CMK (cell line): ENCODE measurements at places on chromosomes 2 and 18.

GRCh38 chr2:23497063-23497462 lies 112.1 kb downstream of the KLHL29 start:
- DNase-seq = no peak

DNA sequence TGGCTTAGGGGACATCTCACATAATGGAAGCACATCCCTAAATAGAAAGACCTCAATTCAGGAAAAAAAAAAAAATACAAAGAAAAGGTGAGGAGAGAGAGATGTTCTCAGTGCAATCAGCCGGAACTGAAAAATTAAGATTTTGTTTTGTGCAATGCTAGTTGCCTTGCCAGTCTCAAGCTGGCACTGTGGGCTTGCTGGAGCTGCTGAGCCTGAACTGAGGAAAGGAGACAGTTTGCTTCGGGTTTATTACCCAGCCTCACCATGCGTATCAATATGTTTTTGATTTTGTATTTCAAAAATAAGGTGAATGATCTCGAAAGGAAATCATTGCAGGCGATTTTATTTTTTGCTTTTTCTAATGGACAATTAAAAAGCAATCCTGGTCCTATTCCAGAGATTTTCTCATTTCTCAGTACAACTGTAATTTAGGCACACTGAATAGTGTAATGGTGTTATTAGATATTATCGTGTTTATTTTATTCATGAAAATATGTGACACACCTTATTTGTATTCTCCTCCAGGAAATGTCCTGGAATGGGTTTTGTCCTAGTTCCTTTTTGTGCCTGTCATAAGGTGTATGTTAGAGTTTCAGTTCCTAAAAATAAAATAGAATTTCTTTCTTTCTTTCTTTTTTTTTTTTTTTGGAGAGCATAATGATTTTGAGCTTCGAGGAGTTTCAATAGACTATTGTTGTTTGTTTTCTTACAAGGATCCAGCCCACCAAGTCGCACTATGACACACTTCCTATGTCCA lies 72.8 kb upstream of the ZEB2 start:
- no peak for DNase-seq

DNA sequence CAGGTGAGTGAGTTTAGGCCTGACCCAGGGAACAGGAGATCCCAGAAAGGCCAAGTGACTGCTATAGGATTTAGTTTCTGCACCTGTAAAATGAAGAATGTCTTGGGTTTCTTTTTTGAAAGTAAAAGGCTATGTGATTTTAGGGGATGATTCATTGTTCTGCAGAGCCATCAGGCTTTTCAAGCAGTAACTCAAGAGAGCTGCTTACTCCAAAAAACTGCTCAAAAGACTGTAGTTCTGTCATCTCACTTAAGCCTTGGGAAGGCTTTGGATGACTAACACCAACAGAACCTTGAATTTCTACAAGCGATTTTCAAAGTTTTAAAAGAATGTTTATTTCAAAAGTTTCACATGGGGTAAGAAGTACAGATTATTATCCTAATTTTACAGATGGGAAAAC lies 165.1 kb downstream of the HAUS1 start:
- DNase-seq = no peak

DNA sequence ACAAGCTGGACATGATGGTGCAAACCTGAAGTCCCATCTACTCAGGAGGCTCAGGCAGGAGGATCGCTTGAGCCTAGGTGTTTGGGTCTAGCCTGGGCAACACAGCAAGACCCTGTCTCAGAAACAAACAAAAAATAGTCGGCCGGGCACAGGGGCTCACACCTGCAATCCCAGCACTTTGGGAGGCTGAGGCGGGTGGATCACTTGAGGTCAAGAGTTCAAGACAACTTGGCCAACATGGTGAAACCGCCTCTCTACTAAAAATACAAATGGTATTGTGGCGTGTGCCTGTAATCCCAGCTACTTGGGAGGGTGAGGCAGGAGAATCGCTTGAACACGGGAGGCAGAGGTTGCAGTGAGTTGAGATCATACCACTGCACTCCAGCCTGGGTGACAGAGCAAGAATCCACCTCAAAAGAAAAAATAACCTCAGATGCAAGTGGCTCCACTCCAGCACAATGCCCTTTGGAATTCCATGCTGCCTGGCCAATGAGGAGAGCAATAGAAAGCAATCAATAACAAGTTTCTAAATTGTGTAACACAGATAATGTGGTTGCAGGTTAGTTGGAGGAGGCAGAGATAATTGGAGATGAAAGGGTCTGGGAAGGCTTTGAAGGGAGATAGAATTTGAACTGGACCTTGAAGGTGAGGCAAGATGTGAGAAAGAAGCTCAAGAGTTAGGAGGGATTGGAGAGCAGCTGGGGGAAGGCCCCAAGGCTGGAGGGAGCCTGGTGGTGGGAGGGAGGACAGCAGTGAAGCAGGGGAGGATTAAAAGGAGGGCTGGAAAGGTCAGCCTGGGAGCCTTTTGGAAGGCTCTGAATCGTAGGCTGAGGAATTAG lies 6.0 kb downstream of the TTC31 start:
- no peak for DNase-seq

DNA sequence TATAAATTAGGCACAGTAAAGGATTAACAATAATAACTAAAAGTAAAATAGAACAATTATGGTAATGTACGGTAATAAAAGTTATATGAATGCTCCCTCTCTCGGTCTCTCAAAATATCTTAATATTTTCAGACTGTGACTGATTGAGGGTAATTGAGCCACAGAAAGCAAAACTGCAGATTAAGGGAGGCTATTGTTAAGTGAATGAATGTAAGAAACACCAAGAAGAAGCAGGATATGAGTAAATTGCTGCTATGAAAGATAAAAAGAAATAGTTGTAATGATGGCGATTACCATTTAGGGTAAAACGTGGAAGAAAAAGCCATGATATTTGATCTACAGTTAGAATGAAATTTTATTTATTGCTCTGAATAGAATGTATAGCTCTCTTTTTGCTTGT lies 24.1 kb downstream of the GULP1 start:
- DNase-seq = no peak

- no peak for DNase-seq
Observed at GRCh38 chr18:76264876-76265250, 230.2 kb downstream of the ZNF516 start.

DNA sequence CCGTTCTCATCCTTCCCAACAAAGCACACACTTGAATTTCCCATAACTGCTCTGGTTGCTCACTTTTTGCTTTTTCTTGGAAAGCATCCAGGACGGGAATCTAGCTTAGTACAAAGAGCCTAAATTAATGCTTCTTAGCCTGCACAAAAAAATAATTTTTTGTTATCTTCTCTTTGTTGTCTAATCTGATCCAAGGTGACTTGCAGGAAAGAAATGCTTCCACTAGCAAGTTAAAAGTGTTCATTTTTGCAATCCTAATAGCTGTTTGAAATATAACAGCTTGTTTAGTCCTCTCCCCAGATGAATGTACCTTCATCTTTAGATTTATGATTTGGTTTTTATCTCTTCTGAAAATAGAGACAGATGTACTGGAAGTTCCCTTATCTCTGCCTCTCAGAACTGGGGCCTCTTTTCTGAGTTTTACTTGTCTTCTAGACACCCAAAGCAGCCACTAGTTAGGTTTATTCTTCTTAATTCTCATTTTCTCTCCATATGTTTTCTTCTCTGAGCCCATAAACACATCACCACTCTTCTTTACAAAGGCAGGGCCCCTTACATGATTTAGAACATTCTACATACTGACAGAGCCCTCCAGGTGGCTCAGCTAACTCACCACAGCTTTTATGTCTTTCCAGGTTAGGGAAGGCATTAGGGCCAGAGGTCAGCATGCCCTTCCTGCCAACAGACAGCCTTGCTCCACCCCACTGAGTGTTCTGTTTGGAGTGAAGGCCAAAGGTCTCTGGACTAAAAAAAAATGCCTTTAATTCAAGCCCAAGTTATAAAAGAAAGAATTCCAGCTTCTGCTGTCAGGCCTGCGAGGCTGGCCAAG lies 74.7 kb upstream of the MAP4K3 start:
- no peak for DNase-seq

DNA sequence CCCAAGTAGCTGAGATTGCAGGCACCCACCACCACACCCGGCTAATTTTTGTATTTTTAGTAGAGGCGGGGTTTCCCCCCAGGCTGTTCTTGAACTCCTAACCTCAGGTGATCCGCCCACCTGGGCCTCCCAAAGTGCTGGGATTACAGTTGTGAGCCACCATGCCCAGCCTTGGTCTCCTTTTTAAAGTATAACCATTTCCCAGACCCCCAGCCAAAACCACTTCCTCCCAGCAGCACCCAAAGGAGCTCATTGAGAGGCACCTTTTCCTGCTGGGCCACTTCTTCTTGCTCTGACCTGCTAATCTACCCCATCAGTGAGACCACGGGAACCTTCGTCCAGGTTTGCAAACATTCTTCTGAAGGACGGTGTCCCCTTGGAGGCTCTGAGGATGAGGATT lies 69.9 kb downstream of the INPP5D start:
- DNase-seq = no peak

DNA sequence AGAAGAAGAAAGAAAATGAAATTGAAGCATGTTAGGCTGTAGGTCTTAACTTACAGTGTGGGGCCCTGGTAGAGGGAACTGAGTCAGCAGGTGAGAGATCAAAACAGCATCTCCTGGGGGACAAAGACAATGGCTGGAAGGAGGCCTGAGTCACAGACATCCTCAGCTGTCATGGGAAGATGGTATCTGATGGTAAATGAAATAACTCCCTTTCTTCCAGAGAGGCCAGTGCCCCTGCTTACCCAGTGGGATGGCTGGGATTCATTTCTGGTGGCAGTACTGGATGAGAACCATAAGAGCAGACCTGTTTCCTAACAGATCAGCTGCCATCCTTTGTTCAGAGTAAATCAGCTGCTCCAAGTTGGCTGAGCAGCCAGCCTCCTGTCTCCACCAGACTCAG lies 251.3 kb upstream of the EPAS1 start:
- DNase-seq = no peak

DNA sequence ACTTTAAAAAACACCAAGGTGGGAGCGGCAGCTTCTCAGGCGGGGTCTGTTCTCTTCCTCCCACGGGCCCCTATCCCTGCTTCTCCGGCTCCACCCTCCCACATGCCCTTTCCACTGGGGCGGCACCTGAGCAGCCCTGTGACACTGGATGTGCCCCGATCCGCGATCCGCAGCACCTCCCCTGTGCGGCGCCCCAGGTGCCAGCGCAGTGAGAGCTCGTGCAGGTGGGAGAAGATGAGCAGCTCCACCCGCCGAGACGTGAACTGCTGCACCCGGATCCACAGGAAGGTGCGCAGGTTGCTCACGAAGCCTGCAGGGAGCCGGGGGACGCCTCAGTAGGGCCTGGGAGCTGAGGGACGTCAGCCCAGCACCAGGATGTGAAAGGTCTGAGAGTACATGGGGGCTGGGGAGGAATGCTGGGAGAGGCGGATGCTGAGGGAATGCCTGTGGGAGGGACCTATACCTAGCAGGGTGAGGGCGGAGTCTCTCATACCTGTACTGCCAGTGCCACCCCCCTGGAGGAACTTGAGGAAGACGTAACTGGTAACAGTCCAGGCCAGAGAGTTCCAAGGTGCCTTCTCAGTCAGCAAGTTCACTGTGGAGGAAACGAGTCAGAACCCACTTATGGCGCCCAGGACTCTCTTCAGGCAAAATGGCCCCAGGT lies 2.8 kb downstream of the ABCB6 start:
- no peak for DNase-seq

- no peak for DNase-seq
Observed at GRCh38 chr2:77087987-77088414, 434.2 kb downstream of the LRRTM4 start.

DNA sequence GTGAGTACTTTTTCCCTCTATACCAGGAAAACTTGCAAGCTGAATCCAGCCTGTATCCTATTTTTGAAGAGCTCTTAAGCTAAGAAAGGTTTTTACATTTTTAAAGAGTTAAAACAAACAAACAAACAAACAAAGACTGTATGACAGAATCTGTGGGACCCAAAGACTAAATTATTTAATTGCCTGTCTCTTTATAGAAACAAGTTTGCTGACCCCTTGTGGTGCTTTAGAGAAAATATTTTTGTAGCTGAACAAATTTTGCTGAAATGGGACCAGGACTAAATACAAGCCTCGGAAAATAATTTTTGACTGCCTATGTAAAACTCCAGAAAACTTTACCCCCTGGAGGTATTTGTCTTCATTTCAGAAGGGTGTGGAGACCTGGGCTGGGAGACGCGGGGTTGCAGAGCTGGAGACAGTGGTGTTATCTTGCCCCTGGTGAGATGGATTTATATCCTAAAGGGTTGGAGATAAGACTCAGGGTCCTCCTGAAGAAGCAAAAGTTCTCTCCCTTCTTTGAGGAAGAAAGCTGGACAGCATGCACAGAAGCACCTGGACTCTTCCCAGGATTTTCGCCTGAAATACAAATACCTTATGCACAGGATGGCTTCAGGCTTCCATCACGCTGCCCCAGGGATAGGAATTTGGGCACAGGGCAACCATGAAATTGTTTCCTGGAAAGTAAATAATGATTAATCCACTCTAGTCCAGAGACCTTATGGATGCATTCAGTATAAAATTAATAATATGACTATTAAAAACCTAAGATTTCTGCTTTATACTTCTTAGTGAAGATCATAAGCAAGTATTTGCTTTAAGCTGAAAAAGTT lies 54.3 kb downstream of the TMX3 start:
- DNase-seq = no peak

DNA sequence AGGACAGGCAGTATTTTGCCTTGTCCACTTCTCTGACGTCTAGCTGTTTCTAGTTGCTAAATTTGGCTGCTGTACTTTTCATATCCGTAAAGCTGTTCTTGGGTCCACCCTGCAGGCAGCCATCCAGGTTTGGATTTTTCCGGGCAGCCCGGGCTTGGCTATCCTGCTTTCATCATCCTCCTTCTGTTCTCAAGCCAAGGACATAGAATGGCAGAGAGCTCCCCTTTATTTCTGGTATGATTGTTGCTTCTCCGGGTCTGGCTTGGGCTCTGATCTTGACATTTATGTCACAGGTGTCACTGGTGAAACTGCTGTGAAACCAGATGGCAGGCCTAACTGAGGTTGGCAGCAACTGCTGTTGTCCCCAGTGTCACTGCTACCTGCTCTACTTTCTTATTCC lies 35.5 kb downstream of the SCN2A start:
- no peak for DNase-seq

GRCh38 chr2:33670392-33670937 lies 71.4 kb upstream of the FAM98A start:
- no peak for DNase-seq

DNA sequence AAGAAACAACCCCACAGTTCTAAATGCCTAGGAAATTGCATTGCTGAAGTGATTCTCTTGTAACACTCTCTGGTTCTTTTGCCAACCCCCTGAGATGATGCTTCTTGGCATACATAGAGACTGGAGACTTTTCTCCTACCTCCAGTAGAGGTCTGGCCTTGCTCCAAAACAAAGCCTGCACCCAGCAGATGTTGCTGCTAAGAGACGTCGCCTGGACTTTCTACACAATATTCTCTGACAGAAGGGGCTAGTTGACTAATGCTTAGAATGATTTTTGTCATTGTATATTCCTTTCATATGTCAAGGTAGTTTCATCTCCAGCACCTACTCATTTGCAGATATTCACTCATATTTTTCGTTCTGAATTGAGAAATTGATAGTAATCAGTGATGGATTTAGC lies 24.6 kb downstream of the SOWAHC start:
- DNase-seq = no peak

DNA sequence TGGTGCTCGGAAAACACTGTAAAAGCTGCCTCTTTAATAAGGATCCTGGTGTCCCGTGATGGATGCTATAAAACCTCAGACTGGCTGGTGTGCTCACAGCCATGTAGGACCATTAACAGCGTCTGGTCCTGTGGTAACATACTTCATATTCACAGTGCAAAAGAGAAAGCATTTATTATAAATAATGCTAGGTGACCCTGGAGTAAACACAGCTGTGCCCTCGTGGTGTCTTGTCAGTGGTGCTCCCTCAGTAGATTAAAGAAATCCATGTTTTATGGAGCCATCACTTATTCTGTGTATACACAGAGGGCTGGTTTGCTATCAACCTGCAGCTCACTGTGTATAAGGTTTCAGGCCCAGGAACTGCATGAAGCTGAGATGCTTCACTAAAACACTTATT lies 106.9 kb downstream of the CDK15 start:
- no peak for DNase-seq
